ENCODE measurements at places on chromosomes 13 and 19.

DNA sequence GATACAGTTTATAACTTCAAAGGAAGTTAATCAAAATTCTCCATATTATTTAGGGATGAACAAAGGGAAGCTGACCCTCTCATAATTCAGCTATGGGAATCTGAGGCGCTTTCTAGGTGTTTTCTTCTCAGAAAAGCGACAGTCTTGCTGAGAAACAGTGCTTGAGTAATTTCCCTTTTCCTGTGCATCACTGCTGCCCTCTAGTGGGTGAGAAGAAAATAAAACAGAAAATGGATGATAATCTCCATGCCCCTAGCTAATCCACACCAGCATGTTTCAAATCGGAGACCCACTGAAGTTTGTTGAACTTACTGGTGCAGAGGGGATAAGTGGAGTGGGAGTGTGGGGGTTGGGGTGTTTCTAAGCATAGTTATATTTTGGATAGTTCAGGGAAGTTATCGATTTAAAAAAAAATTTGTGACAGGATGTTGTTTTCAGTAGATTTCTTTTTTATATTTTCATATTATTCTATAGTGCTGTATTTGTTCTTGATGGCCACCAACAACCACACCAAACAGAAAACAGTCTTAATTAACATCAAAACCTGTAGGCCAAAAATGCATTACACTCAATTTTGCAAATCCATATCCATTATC is 21.4 kb downstream of the LCP1 start:
- DNase-seq: no peak

- no peak for DNase-seq
Observed at GRCh38 chr13:105638426-105638825, 897.0 kb downstream of the EFNB2 start.

- DNase-seq: no peak
Observed at GRCh38 chr13:101179021-101179420, 237.3 kb downstream of the NALCN start.

DNA sequence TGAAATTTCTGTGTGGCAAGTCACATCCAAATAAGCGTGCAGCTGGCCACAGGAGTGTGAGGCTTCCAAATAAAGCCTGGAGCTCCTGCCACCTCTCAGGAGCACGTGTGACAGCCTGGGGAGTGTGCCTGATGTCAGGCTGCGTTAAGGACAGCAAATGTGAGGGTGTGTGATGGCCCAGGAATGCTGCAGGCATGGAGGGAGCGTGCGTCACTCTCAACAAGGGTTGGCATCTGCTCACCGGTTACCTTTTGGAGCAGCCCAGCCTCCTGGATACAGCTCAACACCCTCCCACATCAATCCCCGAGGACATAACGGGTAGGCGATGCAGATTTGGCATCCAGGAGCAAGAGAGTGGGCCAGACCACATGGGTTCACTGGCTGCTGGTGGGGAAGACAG is 19.0 kb downstream of the NUMBL start:
- no peak for DNase-seq

GRCh38 chr13:59356607-59357006 is 807.1 kb downstream of the DIAPH3 start:
- DNase-seq: peak; percentile 58

- no peak for DNase-seq
Observed at GRCh38 chr13:52842441-52842840, 6.0 kb downstream of the PCDH8 start.

GRCh38 chr19:6503407-6504201 is 1.5 kb upstream of the TUBB4A start:
- no peak for DNase-seq

DNA sequence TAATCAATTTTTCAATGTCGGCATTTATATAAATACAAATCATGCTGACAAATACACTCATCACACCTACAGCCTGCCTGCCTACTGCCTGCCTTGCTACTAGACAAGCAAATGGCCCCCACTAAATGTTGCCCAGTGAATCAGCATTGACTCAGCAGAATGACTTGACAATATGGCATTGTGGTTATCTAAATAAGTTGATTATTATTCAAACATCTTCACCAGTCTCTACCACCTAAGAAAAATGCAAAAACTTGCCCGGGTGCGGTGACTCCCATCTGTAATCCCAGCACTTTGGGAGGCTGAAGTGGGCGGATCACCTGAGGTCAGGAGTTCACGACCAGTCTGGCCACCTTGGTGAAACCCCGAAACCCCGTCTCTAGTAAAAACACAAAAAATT is 296.1 kb downstream of the PCDH9 start:
- DNase-seq: no peak

DNA sequence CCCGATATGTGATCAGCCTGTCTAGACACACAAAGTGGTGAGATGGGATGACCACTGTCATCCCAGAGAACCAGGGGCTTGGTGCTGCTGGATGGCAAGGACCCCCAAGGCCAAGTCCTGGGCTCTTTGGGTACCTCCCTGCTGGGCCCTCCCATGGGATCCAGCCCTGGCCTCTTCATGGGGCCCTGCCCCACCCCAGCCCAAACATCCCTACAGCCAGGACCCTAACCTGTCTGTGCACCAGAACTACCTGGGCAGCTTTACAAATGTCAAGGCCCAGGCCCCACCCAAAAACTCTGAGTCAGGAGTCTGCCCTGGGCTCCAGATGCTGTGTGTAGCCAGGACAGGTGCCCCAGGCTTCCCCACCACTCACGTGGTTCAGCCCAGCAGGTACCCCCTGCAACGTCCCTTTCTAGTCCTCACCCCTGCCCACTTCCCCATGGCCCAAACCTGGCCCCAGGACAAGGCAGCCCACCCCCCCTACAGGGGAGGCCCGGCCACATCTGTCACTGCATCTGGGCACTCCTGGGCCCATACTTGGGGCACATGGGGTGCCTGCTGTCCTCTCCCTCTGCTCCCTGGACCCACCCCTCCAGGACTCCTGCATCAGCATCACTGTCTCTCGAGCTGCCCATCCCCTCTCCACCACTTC is 233.5 kb downstream of the TUBA3C start:
- DNase-seq: no peak

- no peak for DNase-seq
Observed at GRCh38 chr19:46785980-46786235, 2.5 kb downstream of the SLC1A5 start.

GRCh38 chr19:28435551-28436271 is 777.2 kb downstream of the UQCRFS1 start:
- no peak for DNase-seq
